NCI-H1417 treated with DMSO at 0.1 percent for 48 hours (cell line): ENCODE measurements at places on chromosomes 5 and 9.

GRCh38 chr5:168663276-168664004 is 84.3 kb upstream of the PANK3 start:
- no peak for DNase-seq

DNA sequence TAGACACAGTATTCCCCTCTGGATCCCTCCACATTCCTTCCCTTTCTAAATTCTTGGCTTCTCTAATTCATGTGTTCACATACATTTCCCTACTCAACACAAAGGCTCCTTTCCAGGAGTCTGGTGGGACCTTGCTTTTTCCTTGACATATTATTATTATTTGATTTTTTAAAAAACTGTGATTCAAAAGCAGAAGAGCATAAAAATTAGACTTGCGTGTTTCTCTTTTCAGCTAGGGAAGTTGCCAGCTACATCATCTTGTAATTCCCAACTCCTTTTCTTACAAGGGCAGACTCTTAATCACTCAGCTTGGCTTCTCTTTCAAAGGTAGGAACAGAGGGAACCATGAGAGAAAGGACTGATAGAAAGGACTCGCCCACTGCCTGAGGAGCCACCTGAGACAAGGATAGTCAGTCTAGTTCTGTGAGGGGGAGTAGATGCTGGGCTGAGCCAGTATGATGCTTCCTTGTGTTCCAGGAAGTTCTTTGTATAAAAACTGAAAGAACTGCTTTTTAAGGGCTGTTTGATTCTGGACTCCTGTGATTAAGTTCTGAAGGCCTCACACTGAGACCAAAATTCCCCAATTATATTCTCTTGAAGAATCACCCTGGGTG is 51.0 kb upstream of the DPYSL3 start:
- DNase-seq, result no peak

DNA sequence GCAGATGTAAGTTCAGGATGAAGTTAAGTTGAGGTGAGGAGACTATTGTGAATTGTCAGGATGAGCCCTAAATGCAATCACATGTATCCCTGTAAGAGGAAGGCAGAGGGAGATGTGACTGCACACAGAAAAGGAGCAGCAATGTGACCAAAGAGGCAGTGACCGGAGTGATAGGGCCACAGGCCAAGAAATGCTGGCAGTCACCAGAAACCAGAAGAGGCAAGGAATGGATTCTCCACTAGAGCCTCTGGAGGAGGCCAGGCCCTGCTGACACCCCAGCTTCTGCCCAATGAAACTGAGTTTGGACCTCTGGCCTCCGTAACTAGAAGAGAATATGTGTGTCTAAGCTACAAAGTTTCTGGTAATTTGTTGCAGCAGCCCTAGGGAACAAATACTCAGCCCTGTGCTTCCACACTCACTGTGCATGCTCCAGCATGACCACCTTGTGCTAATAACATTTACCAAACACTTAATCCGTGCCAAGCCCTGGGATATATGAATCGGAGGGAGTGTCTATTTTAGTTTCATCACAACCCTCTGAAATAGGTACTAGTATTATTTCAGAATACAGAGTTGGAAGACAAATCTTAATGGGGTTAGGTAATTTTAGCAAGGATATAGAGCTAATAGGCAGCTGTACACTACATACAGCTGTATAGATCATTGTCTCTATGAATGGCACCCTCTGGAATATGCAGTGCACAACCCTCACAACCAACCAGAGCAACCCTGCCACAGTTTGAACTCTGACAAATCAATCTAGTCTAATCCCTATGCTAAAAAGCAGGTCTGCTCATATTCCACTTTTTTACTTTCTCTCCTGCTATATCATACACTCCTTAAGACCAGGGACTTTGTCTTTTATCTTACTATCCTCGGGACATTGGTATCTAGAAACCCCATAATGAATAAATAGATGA is 7.8 kb upstream of the GPX8 start:
- DNase-seq, result no peak

DNA sequence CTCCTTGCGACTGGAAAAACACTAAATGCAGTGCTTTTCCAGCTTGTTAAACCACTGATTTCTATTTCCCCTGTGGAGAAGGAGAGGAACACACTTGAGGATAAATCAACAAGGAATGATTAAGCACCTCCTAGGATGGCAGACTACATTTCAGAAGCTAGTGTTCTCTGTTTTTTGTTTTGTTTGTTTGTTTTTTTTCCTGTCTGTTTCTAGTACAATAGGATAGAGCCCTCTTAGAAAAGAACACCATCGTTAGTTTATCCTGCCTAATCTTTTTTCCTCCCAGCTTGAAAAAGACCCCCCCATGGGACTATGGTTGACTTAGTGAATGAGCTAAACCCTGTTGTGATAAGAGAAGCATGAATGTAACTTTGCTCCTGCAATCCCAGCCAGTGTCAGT is 3.9 kb upstream of the TAL2 start:
- DNase-seq, result no peak

DNA sequence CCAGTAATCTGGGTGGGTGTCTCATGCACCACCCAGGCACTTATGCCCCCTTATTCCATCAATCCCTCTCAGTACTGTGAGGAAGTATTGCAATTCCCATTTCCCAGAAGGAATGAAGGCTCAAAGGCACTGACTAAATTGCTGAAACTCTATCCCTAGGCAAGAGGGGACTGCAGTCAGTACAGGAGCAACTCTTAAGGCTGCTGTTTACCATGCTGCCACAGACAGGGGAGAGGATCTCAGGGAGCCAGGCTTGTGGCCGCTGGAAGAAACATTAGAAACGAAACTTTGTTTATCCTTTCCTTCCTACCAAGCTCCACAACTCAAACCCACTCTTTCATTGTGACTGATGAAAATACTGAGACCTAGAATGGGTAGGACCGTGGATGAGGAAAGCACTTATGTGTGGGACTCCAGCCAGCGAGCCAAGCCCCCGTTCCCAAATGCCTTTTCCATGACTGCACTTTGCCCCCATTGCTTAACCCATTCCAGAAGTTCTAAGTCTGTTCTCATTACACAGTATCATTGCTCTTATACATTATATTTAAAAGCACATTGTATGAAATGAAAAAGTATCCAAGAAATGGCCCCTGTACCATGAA is 54.3 kb downstream of the TLE1 start:
- no peak for DNase-seq

DNA sequence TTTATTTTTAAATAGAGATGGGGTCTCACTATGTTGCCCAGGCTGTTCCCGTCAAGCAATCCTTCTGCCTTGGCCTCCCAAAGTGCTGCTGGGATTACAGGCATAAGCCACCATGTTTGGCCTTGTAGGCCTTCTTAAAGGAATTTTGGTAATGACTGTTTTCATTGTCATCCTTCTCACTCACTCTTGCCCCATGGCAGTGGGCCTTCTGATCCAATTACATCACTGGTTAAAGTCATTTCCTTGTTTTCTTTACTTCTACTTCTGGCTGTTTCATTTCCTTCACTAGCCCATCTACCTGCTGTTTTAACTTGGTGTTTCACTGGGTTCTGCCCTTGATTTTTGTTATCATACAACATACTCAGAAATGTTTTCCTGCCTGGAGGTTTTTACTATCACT is 20.1 kb upstream of the NIM1K start:
- no peak for DNase-seq

- DNase-seq, result no peak
Observed at GRCh38 chr5:137240285-137240684, 258.8 kb downstream of the SPOCK1 start.

DNA sequence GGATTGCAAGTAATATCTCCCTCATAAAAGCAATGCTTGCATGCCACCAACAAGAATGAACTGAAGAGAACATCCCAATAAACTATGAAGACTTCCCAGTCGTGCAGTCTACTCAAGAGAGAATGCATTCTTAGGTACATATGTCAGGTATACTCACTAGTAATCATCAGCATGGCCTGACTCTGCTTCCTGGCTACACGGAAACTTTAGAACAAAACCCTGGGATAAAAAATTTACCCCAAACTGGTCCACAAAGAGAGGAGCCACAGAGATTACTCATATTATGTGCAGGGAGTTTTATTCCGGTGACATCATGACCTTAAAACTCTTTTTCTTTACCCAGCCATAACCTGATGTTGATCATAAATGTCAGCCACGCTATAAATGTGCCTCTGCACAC is 57.5 kb upstream of the PAPPA start:
- DNase-seq, result no peak

GRCh38 chr9:132498531-132499210 is 83.7 kb upstream of the BARHL1 start:
- no peak for DNase-seq
